Activated naive CD8-positive, alpha-beta T cell treated with anti-CD3 and anti-CD28 coated beads for 36 hours (primary cell): ENCODE measurements at places on chromosomes 7 and 10. TPM values are rescaled to one million over a fixed set of nuclear protein-coding genes. Genes with fewer than 3 reads are reported as not detected.

- H3K4me3 ChIP-seq = no peak overlapping the region
- H3K27ac ChIP-seq = peak overlapping the region; percentile 2
- peaks cover 14% of the 10 kb centered on the region for H3K4me1 ChIP-seq
- peaks cover 7% of the 10 kb centered on the region for H3K36me3 ChIP-seq
Observed at GRCh38 chr10:103111031-103111917, 81.8 kb downstream of the NT5C2 start.

The USP54 gene
- 7.7 TPM for total RNA-seq

GRCh38 chr10:14740684-14741247 lies 33.9 kb downstream of the FAM107B start:
- peaks cover 26% of the 10 kb centered on the region for H3K36me3 ChIP-seq
- peak overlapping the region; percentile 27 for H3K27ac ChIP-seq
- no peak for DNase-seq
- H3K4me3 ChIP-seq = peak overlapping the region; percentile 0

The SHTN1 gene
- 0.08 TPM for total RNA-seq

The BHLHA15 gene
- total RNA-seq = 0.76 TPM

- no peaks in the 10 kb centered on the region for H3K27me3 ChIP-seq
- no peak overlapping the region for H3K4me3 ChIP-seq
- H3K27ac ChIP-seq = no peak overlapping the region
- peaks cover 2% of the 10 kb centered on the region for H3K4me1 ChIP-seq
Observed at GRCh38 chr7:129684777-129685176, 73.3 kb downstream of the NRF1 start.

DNA sequence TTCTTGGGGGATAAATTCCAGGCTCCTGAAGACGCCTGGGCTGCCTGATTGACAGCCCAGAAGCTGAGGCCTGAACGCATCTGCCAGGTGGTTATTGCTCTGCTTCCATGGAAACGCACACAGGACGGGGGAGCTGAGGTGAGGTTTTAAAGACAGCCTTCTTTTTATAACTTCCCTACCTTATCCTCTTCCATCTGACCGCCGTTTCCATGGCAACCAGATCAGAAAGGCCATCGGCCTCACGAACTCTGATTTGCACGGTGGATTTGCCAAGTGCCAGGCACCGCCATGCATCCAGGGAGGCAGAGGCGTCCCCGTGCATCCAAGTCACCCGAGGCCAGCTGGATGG lies 260.9 kb downstream of the ADARB2 start:
- no peak overlapping the region for H3K4me3 ChIP-seq
- H3K27me3 ChIP-seq = peaks cover 26% of the 10 kb centered on the region
- no peak for DNase-seq
- no peaks in the 10 kb centered on the region for H3K4me1 ChIP-seq
- H3K27ac ChIP-seq = no peak overlapping the region
- H3K36me3 ChIP-seq = no peaks in the 10 kb centered on the region
